ENCODE measurements at places on chromosomes 3 and 15.

DNA sequence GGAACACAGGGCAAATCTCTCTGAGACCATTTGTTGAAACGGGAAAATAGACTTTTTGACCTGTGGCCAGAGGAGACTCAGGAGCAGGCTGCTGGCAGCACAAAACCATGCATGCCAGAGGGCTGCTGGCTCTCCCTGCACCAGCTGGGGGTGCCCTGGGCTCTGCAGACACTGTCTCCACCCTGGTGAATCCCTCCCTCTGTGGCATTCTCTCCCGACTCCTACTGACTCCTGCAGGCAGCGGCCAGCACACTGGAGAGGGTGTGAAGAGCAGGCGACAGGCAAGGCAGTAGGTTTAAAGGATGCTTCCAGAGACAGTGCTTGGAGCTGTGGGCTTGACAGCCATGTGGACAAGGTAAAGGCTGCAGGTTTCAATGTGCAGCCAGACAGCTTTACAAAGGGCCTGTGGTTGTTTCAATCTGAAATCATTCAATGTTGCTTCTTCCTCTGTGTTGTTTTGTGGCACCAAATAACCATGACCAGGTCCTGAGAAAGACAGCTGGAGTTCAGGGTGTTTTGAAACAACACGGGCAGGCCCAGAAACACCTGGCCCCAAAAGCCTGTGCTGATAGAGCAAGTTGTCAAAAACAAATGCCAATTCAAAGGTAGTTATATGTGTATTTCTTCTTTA is 431.0 kb upstream of the ATP10A start:
- DNase-seq: no peak

DNA sequence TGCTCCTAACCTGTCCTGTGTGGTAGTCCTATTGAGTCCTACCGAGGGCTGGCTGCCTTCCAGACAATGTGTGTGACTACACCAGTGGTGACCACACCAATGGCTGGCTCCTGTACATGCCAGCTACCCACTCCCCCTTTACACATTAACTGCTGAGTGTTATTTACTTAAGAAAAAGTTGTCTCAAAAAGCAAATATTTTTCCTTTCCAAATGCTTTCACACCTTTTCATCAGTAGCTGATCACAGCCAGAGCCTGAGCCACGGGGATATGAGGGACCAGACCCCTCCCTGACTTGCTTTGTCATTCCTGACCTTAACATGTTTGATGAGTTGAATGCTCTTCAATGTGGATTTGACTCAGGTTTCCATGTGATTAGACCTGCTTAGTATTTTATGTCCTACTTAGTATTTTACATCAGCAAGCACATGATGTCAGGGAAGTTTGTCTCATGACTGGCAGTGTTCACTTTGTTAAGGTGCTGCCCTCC is 29.6 kb upstream of the GREM1 start:
- no peak for DNase-seq

DNA sequence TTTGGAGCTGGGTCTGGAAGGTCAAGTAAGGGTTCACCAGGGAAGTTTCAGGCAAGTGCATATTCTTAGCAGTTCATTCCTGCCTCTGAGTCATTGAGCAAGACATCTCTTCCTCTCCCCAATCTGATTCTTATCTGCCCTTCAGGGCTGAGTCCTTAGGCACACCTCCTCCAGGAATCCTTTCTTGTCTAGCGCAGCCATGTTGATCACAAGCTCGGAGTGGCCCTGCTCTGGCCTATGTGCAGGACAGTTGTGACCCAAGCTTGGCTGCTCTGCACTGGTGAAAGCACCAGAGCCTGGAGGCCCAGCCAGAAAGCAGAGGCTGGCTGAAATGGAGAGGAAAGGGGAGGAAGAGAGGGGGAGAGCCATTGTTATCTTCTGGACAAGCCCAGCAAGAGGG is 30.9 kb upstream of the MRPS22 start:
- DNase-seq: no peak

DNA sequence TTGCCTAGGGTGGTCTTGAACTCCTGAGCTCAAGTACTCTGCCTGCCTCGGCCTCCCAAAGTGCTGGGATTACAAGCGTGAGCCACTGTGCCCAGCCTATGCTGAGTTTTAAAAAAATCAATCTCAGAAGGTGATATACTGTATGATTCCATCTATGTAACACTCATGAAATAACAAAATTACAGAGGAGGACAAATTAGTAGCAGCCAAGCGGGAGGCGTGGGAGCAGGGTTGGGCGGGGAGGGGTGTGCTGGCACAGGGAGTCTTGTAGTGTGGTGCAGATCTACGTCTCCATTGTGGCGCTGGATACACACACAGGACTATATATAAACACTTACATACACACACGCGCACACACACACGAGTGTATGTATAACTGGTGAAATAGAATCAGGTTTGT is 80.6 kb upstream of the LINGO1 start:
- DNase-seq: no peak

- no peak for DNase-seq
These were observed 29.1 kb downstream of the HDC start for GRCh38 chr15:50236433-50236832.

GRCh38 chr3:128289534-128289933 is 136.3 kb downstream of the EEFSEC start:
- DNase-seq: no peak

DNA sequence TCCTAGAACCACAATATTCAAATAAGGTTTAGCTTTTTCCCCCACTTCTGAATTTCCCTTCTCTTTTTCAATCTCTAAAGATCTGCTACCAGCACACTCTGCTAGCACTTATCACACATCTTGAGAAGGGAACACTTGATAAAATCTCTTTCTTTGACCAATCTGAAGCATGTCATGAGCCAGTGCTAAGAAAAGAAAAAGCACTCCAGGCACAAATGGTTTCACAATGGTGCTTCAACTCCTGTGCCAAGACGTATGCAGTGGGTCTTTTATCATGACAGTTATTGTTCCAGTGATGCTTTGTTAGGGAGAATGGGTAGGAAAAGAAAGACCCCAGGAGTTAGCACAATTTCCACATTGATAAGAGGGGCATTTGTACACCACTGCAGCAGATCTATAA is 248.4 kb downstream of the ZNF385D start:
- no peak for DNase-seq

DNA sequence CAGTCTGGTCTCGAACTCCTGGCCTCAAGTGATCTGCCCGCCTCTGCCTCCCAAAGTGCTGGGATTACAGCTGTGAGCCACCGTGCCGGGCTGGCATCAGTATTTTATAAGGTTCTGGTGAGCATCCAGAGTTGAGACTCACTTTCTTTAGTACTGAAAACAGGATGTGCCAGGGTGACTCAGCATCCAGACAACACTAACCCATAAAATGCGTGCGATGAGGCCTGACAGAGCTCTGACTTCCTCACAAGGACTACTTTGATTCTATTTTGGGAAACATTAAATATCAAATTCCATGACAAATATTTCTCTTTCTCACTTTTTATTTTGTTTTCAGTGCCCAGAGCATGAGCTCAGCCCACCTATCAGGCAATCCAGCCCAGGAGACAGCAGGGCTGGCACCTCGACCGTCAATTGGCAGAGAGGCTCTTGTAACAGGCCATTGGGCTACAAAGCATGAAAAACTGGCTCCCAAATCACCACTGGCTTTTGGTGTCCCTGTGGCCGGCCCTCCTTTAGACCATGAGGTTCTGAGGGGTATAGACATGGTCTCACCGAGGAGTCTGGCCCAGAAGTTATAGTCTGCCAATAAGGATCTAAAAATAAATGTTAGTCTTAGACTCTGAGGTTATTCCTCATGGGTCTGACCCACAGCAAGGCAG is 75.0 kb downstream of the FEM1B start:
- peak; percentile 77 for DNase-seq

DNA sequence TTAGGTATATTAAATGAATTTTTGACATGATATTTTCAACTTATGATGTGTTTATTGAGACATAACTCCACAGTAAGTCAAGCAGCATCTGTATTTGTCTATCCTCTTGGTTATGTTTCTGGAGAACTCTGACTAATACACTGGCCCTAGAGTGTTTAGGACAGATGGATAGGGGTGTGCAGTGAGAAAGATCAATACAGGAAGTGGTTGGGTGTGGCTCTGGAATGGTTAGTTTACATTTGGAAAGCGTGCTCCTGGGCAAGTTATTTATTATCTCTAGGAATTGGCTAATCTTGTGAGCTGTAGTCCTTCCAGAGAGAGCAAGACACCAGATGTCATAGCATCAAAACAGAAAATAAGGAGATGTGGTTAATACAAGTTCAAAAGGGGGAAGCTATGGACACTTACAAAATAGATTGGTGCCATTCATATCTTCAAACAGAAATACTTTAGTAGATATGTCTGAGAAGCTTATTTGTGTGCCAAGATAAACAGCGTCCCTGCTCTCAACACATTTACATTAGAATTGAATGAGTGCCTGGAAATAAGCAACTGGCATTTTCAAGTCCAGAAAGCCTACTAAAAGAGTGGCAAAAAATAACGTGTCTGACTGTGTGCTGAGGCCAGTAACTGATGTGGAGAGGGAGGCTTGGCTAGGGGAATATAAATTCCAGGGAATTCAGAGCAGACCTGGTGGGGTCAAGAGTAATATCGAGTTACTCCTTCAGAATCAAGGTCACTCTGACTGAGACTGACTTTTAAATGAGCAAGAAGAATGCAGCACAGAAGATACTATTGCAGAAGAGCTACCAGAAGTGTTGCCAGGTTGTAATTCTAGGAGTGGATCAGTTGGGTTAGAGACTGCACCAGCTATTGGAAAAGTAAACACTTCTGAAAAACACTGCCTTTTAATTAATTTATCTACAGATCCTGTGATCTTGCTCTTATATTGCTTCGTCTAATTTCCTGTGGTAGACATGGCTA is 33.4 kb upstream of the PLAAT1 start:
- DNase-seq: no peak

GRCh38 chr3:146124126-146124801 is 36.7 kb downstream of the PLOD2 start:
- DNase-seq: no peak

GRCh38 chr3:55626279-55626665 is 139.2 kb upstream of the WNT5A start:
- no peak for DNase-seq

DNA sequence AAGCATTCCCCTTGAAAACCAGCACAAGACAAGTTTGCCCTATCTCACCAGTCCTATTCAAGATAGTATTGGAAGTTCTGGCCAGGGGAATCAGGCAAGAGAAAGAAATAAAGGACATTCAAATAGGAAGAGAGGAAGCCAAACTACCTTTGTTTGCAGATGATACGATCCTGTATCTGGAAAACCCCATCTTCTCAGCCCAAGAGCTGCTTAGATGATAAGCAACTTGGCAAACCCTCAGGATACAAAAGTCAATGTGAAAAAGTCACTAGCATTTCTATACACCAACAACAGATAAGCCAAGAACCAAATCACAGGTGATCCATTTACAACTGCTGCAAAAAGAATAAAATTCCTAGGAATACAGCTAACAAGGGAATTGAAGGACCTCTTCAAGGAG is 403.7 kb upstream of the AZI2 start:
- DNase-seq: no peak

DNA sequence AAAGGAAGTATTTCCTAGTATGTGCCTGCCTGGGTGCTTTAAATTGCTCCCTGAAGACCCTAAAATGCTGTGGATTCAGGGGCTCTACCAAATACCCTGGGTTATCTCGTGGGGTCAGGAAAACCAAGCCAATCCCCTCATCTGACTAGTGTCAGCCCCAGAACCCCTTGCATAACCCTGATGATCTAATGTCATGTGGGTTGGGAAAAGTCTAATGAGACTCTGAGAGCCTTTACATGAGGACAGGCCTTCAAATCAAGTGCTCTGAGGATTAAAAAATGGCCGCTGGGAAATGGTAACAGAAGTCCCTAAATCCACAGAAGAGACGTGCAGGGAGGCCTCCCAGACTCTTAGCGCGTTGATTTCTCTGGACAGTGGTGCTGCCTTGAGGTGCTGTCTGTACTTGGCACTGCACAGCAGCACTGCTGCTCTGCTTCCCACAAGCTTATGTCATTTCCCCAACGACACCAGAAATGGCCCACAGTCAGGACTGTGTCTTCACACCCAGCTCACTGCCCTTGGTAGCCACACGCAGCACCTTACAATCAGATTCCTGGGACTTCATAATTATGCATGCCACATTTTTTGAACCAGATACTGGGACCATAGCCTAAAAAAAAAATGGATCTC is 16.6 kb downstream of the EIF4E3 start:
- no peak for DNase-seq

DNA sequence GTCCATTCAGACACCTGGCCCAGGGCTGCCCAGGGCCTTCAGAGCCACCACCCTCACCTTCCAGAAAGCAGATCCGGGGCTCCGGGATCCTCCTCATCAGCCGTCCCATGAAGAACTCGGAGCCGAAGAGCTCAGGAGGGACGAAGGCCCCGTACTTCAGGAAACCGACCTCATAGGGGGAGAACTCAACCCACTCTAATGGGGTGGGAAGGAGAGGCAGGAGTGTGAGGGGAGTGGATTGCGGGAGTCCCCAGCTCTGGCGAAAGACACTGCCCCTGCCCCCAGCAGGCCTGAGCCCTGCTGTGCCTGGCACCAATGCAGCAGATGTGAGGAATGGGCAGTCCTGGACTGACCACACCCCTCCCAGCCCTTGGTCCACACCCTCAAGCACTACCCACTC is 22.6 kb downstream of the PLA2G4D start:
- DNase-seq: no peak

- DNase-seq: no peak
These were observed 463.5 kb upstream of the RASGRP1 start for GRCh38 chr15:39028069-39028468.

DNA sequence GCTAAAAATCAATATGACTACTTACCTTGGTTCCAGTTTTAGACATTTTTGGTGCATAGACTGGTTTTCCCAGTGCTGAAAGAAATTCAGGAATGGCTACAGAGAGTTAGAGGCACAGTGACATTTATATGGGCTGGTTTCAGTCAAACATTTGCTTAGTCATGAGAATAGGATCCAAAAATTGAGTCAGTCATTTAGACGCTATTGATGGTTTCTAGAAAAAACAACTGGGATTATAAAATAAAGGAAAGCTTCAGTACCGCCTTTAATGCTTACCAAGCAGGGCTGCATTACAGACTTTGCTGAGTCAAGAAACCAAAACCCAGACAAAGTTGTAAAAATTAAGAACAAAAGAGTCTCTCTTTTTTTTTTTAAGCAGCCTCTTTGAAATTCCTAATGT is at the start of gene CRYGS:
Gene CRYGS, minus strand, starts transcription at position 100 of the 400 bp plus-strand sequence. Its CDS starts 54 bp downstream, at position 46.
- DNase-seq: no peak
